ENCODE measurements at places on chromosomes 4 and X.

GRCh38 chr4:72357908-72358307 lies 211.1 kb downstream of the ADAMTS3 start:
- DNase-seq, result no peak

DNA sequence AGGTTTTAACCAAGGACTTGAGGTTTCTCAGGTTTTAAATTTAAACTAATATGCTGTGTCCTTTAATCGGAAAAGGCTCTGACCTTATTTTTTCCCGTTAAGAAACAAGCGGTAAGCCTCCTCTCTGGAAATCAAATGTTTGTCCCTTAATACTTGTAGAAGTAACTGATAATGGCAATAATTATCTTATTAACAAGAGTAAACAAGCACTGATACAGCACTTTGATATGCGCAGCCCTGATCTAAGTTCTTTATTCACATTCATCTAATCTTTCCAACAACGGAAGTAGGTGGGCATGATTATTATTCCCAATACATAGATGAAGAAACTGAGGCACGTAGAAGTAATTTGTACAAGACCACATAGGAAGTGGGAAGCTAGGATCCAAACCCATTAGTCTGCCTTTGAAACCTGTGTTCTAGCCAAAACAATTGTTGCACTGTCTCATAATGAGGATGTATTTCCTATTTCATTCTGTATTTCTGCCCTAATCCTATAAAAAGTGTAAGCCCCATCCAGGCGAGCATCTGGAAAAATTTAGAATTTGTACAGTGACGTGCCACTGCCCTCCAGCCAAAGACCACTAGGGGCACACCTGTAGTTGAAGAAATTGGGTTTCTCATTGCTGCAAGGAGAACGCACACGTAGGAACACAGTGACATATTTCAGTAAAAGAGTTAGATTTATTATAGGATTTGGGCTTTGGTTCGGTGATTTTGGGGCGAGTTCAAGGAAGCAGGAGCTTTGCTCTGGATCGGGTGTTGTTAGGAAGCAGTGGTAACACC lies 606 bp downstream of the CXorf58 start:
- no peak for DNase-seq

- no peak for DNase-seq
Observed at GRCh38 chr4:102227388-102227787, 117.9 kb downstream of the SLC39A8 start.

DNA sequence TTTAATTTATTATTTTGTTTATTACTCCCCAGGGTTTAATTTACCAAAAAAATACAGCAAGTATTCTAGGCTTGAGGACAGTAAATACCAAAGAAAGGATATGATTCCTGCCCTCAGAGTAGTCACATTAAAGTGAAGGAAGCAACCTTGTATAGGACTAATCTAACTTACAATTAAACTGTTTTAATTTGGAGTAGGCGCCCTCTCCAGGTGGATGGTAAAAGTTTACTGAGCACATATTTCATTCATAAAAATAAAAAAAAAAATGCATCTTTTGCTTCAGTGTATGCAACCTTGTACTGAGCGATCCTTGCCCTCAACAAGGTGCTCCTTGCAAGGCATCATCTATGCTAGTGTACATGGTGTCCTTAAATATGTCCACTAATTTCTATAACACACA lies 72.0 kb upstream of the MAGEB16 start:
- no peak for DNase-seq

DNA sequence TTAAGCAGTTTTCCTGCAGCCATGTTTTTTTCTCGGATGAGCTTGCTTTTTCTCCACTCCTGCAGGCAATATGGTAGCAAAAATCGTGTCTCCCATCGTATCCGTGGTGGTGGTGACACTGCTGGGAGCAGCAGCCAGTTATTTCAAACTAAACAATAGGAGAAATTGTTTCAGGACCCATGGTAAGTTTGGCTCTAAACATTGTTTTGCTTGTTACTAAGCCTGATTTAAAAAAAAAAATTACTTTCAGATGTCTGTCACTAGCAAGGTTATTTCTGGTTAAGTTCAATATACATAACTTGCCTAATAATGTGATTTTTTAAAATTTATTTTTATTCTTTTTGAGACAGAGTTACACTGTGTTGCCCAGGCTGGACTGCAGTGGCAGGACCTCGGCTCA lies 17.5 kb upstream of the GYG2 start:
- no peak for DNase-seq

GRCh38 chrX:131942034-131942433 lies 81.1 kb upstream of the STK26 start:
- no peak for DNase-seq

DNA sequence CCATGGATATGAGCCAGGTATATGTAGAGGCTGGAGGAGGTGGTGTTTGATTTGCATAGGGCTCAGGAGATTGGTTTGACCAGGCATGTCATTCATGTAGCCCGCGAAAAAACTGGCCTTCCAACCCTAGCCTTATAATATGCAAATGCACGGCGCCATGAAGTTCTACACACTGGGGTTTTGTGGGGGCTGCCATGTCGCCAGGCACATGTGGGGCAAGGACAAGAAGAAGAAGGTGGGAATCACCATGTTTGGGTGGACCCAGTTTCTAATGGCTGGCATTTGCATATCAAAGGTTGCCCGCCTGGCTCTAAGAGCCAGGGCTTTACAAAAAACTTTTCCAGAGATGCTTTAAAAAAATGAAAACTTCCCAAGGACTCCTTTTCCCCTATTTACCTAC lies 1251.0 kb downstream of the PCDH18 start:
- no peak for DNase-seq

DNA sequence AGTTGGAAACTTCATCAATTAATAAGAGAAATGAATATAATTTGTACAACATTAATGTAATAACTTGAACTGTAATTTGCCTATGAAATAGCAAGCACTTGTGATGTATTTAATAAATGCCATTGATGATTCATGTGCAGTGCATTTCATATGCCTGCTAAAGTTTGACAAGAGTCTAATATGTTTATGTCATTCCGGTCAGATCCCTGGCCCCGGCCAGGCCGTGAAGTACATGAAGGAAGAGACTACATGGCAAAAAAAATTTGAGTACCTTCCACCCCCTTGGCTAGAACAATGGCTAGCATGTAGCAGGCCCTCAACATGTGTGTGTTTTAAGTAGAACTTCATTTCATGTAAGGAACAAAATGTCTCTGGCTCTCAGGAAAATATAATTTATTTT lies 161.3 kb downstream of the ATP10D start:
- DNase-seq, result no peak

- no peak for DNase-seq
Observed at GRCh38 chr4:14110407-14110806, 482.9 kb upstream of the BOD1L1 start.

DNA sequence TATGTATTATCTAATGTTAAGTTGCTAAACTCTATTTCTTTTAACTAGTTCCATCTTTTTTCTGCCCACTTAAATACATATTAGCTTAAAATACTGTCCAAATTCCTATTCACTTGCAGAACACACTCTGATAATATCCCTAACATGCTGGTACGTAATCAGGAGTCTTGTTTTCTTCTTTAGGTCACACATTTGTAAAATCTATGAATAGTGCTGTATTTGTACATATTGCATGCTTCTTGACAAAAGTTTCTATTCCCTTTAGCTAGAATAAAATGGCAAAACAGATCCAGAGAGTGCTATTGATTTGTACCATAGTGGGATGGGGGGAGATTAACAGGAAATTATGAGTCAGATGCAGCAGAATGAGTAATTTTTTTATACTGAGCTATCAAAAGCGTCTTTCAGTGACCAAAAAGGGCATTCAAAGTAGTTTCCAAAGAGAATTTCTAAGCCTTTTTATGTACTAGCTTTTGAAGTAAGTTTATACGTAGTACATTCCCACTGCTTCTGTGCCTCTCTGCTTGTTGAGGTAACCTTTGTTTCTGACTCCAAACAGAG lies 126.5 kb downstream of the PTPN13 start:
- DNase-seq, result no peak

GRCh38 chr4:120749445-120750151 lies 172.9 kb downstream of the PRDM5 start:
- DNase-seq, result no peak

- DNase-seq, result no peak
Observed at GRCh38 chr4:13989501-13989900, 362.0 kb upstream of the BOD1L1 start.

DNA sequence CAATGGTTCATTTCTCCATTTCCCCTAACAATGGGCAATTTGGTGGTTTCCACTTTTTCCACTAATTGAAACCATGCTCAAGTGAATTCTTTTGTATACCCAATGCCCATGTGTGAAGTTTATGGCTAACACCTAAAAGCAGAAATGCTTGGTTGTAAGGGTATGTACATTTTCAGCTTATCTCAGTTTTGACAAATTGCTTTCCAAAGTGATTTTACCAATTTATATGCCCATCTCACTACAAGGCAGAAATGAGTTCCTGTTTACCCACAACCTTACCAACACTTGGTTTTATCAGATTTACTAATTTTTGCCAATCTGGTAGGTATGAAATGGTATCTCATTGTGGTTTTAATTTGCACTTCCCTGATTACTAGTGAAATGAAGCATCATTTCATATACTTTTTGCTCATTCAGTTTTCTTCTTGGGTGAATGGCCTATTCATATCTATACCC lies 14.8 kb downstream of the GPR34 start:
- DNase-seq, result no peak

DNA sequence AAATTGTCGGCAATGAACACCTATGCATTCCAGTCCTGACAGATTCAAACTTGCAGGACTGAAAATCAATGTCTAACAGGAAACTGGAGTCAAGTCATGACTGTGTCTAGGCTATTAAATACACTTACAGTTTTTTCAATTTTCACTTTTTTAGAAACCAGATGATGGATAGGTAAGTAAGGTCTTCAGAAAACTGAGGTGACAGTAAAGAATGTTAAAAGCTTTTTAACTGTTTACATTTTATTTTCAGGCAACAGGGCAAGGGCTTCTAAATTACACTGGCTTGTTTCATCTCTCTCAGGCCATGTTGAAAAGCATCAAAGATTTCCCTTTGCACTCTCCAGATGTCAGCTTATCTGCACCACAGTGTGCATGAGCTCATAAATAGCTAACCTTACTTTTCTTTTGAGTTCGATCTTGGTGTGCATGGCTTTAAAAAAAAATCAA lies 65.2 kb downstream of the SEC24D start:
- DNase-seq, result no peak

DNA sequence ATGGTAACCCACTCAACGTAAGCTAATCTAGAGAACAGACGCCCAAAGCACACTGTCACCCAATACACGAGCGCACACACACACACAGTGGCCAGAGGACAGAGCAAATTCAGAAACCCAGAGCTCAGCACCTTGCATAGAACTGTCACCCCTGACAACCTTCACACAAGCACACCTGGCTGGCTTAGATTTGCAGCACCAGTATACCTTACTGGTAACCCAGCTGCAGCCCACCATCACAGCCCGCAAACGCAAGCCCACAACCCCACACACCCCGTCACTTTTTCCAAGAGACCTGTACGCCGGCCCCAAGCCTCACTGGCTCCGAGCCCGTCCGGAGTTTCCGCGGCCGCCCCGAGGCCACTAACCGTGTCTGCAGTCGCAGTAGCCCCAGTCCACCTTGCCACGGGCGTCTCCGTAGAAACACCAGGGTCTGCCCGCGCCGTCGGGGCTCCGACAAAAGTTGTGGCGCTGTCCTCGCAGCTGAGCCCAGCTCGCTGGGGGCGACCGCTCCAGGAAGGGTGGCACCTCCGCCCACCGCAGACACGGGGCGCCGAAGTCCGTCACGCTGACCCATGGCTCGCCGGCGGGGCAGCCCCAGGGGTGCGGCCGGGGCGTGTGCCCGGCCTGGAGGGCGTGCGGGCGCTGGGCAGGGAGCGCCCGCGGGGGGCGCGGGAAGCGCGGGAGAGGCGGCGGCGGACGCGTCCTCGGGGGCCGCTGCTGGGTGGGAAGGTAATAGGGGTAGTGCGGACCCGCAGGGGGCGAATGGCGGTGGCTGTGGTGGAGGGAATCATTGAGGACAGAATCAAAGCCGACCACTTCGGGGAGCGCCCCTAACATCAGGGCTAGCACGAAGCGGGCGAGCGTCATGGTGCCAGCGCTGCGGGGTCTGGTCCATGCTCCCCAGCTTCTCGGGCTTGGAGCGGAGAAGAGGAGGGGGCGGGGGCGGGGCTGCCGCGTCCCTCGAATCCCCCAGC lies 664 bp downstream of the PRSS12 start:
- no peak for DNase-seq

DNA sequence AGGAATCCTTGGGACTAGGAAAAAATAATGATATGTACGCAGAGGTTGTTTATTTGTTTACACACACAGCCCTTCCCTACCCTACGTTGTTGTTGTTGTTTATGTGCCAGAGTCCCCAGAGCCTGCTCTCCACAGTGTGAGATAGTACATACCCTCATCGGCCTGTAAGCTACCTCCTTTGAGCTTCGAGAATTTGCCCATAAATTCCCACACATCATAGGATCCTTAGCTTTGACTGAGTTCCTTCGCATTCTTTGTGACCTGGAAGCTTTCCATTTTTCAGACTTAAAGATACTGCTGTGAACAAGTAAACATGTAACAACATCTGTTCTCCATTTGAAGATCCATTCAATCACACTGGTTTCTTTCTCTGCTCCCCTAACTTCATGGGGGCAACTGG lies 114.5 kb downstream of the IRF2 start:
- no peak for DNase-seq

DNA sequence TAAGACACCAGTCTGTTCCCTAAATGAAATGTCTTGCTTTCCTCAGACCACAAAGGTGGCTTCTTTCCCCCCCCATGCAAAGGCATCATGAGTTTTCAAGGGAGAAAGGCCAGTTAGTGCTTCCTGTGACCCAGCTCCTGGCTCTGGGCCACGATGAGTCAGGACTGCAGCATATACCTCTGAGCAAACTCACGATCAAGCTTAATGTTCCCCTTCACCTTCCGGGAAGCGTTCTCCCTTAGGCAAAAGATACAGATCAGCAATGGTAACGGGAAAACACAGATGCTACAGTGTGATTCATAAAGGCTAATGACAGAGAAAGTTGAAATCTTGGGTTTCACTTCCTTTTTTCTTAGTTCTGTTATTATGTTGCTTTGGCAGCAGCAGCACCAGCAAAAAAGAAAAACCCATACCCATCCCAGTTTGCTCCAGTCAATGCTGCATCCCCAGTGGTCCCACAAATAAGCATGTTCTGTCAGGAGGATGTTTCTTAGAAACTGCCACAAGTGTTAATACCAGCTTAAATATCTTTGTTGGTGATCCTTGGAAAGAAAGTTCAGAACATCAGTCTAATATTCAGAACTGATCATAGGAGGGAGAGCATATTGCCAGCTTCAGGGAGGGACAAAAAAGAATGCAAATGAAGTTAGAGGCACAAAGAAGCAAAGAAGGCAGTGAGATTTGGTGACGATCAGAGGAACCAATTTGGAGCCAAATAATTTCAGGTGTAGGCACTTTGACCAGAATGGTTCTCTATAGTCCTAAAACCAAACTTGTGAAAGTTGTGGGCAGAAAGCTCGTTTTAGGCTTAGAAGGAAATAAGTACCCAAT lies 41.2 kb downstream of the LONRF3 start:
- DNase-seq, result no peak

- no peak for DNase-seq
Observed at GRCh38 chr4:40378619-40379018, 43.5 kb downstream of the CHRNA9 start.

All from stimulated activated CD8-positive, alpha-beta memory T cell treated with anti-CD3 and anti-CD28 coated beads, Interleukin-12 subunit alpha, Interleukin-12 subunit beta, amount 100 ng/mL, for 1 hour (primary cell).